ENCODE measurements at places on chromosomes 4 and X. TPM values are rescaled to one million over a fixed set of nuclear protein-coding genes. Genes with fewer than 3 reads are reported as not detected.

The GLUD2 gene
- 2.5 TPM for total RNA-seq

The MYOZ2 gene
- total RNA-seq, result 11.0 TPM

The USP26 gene
- not detected for total RNA-seq

The MEPE gene
- not detected for total RNA-seq

The CT45A5 gene
- not detected for total RNA-seq

The TACR3 gene
- not detected for total RNA-seq

The ZFYVE28 gene
- total RNA-seq, result 11.5 TPM

The MTNR1A gene
- not detected for total RNA-seq

The CENPU gene
- total RNA-seq, result 2.0 TPM

The PRKG2 gene
- not detected for total RNA-seq

The TMPRSS11B gene
- total RNA-seq, result not detected

The AMTN gene
- total RNA-seq, result not detected

The EOLA2 gene
- 34.6 TPM for total RNA-seq

The SLC16A2 gene
- total RNA-seq, result 11.6 TPM

The APELA gene
- total RNA-seq, result not detected

The CBLL2 gene
- total RNA-seq, result not detected

The DIPK2B gene
- total RNA-seq, result 11.6 TPM

The GAGE10 gene
- not detected for total RNA-seq

The OCIAD2 gene
- 3.2 TPM for total RNA-seq

The TBX22 gene
- not detected for total RNA-seq

The SULT1B1 gene
- 2.9 TPM for total RNA-seq

The ADGRL3 gene
- 18.1 TPM for total RNA-seq

The BMP15 gene
- not detected for total RNA-seq

The SSX4B gene
- total RNA-seq, result not detected

The TLR1 gene
- 36.3 TPM for total RNA-seq

The CLRN2 gene
- total RNA-seq, result not detected

The CTPS2 gene
- total RNA-seq, result 7.9 TPM
